ENCODE measurements at places on chromosomes 7 and 10.

DNA sequence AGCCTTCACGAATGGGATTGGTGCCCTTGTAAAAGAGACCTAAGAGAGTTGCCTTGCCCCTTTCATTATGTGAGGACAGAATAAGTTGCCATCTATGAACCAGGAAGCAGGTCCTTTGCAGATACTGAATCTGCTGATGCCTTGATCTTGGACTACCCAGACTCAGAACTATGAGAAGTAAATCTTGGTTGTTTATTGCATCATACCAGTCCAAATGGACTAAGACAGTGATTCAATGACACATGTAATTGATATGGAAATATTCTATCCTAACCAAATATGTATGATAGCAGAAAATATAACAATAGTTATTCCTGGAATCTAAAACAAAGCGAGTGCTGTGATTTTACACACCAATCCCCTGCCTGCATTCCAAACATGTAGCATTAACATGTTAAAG, 17.0 kb upstream of the LYZL1 start:
- DNase-seq, result no peak

DNA sequence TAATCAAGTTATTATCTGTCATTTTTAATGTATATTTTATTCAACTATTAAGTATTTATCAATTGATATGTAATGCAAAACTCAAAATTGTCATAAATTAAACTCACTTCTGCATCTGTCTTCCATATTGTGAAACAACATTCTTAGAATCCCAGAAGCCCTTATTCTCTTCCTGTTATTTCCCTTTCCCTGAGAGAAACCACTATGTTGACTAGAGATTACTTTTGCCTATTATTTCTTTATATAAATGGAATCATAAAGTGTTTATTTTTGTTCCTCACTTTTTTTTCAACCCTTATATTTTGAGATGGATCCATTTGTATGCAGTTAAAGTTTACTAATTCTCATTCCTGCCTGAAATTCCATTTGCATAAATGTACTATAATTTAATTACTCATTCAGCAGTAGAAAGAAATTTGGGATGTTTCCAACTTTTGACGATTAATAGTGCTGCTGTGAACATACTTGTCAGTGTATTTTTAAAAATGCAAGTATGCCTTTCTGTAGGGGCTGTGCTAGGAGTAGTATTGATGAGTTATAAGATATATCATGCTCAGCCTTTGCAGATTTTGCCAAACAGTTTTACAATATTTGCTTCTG, 211.2 kb downstream of the SEMA3D start:
- no peak for DNase-seq

GRCh38 chr7:107206136-107206535, 37.3 kb downstream of the HBP1 start:
- DNase-seq, result no peak

DNA sequence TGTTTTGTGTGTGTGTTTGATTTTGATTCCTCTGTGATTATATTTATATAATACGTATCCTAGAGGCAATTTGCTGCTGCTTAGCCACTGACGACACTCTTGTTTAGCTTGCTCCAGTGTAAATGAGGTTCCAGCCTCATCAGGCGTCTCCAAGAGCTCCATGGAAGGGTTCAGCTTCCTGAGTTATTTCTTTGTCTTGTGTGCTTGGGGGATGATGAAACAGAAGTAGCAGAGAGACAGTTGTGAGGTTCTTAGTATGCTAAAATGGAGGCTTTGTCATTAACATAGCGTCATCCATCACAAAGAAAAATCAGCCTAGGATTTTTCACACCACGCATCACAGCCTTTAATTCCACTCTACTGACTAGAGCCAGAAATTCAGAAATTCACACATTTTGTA, 85.1 kb downstream of the KLF6 start:
- no peak for DNase-seq

- no peak for DNase-seq
Observed at GRCh38 chr7:129605960-129606614, 5.4 kb upstream of the NRF1 start.

DNA sequence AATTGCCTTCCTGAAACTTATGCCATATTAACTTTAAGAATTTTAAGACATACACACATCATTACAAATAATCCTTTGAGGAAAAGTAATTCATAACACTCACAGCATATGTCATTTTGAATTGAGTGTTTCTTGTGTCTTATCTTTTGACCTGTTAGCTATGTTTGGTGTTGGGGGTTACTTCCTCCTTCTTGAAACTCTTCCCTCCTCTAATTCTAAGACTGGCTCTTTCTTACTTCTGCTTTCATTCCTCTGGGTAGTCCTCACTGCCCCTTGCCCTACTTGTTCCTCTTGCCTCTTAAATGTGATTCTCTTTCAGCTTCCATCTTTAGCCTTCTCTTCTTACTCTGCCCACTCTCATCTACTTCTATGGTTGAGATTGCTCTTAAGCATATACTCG, 28.3 kb upstream of the PIP4K2A start:
- DNase-seq, result no peak

DNA sequence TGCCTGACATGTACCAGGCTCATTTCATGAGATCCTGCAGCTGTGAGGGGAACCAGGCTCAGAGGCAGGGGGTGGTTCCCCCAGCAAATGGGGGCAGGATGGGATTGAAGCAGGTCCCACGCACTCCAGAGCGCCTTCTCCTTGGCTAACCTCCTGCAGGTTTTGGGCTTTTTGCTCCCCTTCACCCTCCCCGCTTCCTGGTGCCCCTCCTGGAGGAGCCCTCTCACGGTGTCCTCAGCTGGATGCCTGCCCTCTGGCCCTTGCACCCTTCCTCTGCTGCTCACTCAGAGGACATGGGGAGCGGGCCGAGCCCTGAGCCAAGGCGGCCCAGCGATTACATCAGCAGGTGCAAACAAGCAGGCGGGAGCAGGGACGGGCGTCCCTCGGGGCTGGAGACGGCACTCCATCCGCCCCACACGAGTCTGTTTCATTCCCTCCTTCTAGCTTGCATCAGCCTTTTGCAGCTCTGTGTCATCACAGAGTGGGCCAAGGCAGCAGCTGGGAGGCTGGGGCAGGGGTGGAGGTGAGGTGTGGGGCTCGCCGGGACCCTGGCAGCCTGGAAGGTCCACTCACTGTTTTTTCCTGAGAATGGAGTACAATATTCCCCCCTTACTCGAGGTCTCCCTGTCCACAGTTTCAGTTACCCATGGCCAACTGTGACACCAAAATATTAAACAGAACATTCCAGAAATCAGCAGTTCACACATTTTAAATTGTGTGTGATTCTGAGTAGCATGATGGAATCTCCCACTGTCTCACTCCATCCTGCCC, 52.7 kb upstream of the SLC29A3 start:
- no peak for DNase-seq

DNA sequence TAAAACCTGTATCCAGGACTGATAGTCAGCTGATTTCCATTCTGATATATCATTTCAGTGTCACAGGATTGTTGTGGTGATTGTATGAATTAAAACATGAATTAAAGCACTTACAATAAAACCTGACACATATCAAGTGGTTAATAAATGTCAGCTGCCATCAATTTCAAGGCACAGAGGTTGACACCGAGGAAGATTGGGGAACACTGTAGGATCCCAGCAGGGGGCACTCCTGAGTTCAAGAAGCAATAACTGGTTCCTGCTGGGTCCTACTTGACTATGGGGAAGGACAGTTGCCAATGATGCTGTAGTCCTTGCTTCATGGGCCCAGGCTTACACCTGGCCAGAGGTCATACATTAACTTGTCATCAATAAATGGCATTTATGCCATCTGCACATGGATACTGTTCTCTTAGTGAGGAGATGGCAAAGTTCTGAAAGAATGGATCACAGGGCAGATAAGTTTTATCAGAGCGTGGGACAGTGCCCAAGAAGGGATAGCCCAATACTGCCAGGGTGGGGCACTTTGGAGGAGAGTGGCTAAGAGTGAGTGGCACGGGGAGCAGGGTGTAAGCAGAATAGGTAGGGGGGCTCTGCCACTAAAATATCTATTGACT, 24.1 kb downstream of the FZD1 start:
- DNase-seq, result peak; percentile 74

GRCh38 chr7:55250313-55250712, 114.8 kb upstream of the LANCL2 start:
- DNase-seq, result no peak

DNA sequence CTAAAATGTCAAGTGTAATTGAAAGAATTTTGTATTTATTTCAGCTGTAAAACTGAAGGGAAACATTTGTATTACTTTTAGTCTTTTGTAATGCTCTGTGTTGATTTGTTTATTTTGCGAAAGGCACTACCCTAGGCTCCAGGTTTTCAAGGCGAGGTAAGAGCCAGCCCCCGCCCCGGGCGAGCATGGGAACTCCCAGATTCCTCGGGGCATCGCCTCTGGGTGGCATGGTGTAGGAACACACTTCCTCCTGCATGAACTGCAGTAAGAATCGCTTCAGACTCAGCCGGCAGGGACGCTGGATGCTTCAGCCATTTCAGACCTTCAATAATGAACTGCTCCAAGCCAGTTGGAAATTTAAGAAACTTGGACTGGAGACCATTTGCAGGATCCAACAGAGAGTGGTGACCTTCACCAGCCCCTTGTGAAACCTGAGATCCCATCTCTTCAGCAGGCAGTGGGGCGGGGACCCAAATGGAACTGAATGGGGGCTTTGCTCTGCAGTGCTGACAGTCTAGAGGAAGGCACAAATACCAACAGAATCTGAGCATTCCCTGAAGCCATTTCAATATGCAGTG, 544.3 kb upstream of the MGMT start:
- DNase-seq, result peak; percentile 86

DNA sequence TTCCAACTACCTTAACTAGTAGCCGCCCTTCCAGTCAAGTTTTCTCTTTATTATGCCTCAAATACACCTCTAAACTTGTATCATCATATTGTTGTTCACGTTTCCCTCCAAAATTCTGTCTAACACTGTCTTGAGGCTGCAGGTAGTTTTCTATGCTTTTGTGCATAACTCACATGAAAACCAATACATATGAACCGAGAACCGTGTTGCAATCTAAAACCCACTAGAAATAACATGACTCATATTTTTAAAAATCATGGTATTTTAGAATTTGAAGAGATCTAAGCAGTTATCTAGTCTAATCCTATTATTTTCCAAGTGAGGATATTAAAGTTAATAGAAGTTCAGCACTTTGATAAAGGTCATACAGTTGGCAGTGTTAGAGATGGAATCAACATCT, 18.2 kb downstream of the LIPF start:
- DNase-seq, result no peak

DNA sequence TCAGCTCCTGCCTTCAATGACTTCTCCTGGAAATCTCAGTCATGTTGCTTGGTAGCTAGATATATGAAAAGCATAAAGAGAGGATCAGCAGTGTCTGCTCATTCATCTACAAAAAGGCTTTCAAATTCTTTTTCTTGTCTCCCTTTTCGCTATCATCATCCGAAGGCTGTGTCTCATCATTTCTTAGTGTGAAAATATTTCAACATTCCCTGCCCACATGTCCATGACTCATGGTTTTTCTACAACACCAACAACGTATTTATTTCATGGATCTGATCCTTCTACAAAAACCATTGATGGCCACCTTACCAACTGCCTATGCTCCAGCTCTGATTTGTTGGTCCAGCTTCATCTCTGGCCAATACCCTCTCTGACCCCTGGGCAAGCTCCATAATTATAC, 472.5 kb upstream of the GHITM start:
- no peak for DNase-seq

- no peak for DNase-seq
Observed at GRCh38 chr10:80580638-80581468, 43.2 kb downstream of the SH2D4B start.

- no peak for DNase-seq
Observed at GRCh38 chr10:120394446-120394845, 62.6 kb upstream of the PLPP4 start.

DNA sequence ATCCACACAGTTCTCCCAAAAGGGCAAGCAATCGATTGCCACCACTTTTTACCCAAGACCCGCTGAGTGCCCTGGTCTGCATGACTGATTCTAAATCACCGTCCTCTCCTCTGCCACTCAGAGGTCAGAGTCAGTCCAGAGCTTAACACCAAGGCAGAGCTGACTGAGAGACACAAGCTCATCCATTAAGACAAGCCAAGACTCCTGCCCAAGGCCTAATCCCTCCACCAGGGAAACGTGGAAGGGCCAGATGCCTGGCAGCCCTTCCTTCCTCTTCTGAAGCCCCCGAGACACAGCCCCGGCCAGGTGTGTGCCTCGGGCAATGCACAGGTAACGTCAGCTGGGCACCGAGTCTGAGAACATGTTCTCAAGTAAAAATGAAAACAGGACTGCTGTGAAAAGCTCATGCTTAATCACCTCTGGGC, 51.7 kb downstream of the DIP2C start:
- DNase-seq, result no peak

GRCh38 chr10:97752956-97753355, 16.0 kb downstream of the ZFYVE27 start:
- DNase-seq, result no peak

- no peak for DNase-seq
Observed at GRCh38 chr10:22501863-22502262, 156.6 kb downstream of the SPAG6 start.

- no peak for DNase-seq
Observed at GRCh38 chr7:140058517-140058916, 4.2 kb downstream of the PARP12 start.

DNA sequence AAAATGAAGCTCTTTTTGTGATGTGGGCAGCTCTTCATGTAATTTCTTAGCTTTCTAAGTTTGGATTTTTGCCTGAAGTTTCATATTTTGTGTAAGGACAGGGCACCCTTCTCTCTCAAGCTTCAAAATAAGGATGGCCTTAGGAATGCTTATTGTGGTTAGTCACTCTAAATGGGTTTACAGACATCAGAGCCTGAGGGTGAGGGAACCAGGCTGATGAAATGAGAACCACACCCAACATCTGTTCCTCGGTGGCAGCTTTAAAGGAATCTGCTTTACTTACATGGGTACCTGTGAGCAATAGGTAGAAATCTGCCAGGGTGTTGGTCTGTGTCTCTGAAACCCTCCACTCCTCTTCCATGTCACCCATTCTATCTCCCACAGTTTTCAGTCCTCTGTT, 174.3 kb downstream of the EMX2 start:
- no peak for DNase-seq

DNA sequence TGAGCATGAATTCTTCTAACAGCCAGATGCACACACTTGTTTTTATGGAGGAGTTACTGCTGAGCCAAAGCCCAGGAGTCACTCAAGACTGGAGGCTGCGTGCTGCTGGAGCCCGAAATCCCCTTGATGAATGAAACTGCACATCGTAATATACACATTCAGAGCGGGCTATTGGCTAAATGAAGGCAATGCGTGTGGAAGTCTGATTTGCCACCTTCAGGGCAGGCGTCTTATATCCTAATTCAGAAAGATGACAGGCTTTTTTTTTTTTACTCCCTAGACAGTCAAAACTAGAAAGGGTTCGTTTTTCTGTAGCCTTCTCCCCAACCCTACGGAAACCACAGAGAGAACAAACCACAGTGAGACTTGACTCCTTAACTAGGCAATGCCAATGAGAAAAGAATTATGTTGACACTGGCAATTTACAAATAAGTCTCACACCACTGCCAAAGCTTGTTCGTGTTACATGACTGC, 227.2 kb upstream of the KLF14 start:
- no peak for DNase-seq
